Effector memory CD4-positive, alpha-beta T cell (primary cell): ENCODE measurements at places on chromosomes 3 and 15.

DNA sequence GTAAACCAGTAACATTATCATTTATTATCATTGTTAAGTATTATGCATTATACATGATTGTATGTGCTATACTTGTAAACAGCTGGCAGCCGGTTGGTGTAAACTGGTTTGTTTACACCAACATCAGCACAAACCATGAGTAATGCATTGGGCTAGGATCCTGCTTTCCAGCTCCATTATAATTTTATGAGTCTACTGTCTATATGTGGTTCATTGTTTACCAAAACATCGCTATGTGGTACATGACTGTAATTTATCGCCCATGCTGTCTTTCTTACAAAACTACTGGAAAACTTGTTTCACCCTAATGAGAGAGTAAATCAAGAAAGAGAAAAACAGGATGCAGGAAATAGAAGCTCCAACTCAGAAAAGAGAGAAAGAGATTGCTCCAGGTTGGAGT lies 224.8 kb upstream of the CBLB start:
- no peak for DNase-seq

DNA sequence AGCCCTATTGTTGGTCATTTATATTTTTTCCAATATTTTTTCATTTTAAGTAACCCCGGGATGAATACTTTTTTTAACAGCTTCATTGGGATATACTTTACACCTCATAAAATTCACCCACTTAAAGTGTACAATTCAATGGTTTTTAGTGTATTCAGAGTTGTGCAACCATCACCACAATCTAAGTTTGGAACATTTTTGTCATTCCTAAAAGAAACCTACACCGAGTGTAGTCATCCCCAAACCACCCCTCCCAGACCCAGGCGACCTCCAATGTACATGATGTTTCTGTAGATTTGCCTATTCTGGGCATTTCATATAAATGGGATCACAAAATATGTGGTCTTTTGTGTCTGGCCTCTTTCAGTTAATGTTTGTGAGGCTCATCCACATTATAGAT lies 118.3 kb upstream of the FRMD4B start:
- DNase-seq: no peak

GRCh38 chr3:97161169-97161568 lies 346.8 kb downstream of the EPHA6 start:
- DNase-seq: no peak

DNA sequence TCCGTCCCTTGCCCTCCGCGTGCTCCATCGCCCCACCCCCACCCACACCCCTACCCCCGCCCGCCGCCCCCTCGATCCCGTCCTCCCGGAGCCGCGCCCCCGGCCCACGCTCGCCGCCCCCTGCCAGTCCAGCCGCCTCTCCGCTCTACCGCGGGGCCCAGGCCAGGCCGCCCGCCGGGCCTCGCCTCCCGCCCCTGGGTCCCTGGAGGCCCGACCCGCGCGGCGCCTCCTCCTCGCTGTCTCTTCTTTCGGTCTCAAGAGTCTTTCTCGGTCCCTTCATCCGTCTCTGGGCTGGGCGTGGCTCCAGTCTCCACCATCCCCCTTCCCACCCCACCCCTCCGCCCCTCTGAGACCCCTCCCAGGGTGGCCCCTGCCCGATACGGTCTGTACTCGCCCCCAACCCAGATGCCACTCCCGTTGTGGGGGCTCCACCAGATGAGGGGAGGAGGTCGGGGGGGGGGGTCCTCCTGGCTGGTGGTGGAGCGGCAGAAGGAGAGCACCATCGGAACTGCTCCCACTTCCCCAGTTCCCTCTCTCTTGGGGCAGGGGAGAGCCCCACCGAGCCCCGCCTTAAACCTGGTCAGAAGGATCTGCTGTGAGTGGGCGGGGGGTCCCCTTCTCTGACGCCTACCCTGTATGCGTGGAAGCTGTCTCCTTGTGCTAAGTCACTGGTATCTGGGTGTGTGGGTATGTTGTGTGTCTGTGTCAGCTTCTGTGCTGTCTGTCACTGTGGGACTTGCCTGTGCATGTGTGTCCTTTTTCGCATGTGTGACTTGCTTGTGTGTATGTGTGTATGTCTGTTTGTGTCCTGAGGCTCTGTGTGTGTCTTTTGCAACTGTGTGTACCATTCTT lies 1.0 kb downstream of the PRKCD start:
- peak; percentile 18 for DNase-seq

DNA sequence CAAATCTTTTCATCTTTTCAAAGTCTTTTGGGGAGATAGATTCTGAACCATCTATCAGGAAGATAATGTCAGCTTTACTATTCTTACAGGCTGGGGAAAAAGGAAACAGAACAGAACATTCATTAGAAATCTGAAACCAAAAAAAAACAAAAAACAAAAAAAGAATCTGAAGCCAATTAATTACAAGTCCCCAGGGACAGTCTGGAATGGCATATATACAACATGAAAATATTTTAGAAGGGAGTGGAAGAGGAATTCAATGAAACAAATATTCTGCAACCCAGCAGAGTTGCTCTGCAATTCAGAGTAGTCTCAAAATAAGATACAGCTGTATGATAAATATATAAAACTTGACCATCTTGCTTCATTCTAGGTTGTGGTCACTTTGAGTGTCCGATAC lies 41.7 kb upstream of the CAPN7 start:
- DNase-seq: no peak

DNA sequence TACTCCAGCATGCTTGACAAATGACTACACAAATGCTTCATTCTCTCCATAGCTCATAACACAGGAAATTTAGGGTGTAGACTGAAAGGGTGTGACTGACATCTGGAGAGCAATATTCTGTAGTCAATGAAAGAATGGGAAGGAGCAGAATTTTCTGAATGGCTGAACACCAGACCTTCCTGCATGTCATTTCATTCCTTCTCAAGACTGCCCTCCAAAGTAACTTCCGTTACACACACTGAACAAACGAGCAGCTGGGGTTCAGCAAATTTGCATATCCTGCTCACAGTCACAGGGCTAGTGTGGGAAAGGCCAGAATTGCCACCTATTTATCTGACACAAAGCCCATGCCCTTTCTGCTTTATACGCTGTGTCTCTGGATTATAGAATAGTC lies 325.0 kb upstream of the CFAP20DC start:
- DNase-seq: no peak

GRCh38 chr3:105765308-105765639 lies 103.5 kb downstream of the CBLB start:
- no peak for DNase-seq

GRCh38 chr3:66158933-66159683 lies 61.7 kb upstream of the SLC25A26 start:
- DNase-seq: no peak

- no peak for DNase-seq
Observed at GRCh38 chr3:13002398-13003124, 70.7 kb downstream of the IQSEC1 start.

GRCh38 chr3:45659661-45660566 lies 29.3 kb upstream of the SACM1L start:
- DNase-seq: peak; percentile 45

DNA sequence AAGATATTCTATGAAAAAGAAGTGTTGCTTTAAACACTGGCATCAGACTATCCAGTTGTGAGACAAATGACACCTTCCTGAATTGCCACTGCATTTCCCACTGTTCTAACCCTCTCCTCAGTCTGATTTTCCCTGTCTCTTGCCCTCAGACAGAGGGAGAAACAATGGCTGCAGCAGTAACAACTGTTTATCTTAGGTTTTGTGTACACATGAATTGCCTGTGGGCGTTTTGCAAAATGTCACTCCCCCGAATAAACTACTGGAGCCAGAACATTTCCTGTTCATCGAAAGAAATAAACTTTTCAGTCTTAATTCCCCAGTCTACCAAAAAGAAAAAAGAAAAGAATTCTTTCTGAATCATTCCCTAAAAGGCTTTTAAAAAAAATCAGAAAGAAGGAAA lies 155.1 kb downstream of the MAGI1 start:
- DNase-seq: no peak

DNA sequence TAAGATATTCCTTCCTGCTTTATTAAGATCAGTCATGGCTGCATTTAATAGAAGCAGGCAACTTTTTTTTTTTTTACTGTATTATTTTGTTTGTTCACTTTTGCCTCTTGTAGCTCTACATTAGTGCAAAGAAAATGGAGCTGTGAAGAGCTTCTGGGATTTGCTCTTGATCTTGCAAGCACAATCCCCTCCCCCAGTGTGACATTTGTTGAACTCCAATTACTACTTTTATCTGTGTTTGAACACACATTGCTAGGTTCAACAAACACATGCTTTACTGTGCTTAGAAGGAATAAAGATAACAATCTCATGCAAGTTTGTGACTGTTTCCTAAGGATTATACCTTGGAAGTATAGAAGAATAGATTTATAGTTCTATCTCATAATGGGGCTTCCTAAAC lies 648.8 kb downstream of the NLGN1 start:
- DNase-seq: no peak

DNA sequence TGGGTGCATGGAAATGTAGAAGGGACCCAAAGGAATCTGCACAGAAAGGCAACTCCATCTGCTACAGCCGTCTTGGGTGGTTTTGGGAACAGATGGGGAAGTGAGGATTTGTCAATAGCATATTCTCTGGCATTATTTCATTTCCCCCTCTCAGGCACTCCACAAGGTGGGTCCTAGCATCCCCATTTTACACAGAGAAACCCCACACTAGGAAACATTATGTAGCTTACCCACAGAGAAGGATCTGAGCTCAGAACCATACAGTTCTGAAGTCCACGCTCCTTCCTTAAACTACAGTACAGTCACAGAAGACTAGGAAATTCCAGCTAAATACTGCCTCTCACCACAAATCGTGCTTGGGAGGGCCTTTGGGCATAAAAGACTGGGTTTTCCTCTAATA lies 61.2 kb upstream of the CTNNB1 start:
- DNase-seq: no peak

DNA sequence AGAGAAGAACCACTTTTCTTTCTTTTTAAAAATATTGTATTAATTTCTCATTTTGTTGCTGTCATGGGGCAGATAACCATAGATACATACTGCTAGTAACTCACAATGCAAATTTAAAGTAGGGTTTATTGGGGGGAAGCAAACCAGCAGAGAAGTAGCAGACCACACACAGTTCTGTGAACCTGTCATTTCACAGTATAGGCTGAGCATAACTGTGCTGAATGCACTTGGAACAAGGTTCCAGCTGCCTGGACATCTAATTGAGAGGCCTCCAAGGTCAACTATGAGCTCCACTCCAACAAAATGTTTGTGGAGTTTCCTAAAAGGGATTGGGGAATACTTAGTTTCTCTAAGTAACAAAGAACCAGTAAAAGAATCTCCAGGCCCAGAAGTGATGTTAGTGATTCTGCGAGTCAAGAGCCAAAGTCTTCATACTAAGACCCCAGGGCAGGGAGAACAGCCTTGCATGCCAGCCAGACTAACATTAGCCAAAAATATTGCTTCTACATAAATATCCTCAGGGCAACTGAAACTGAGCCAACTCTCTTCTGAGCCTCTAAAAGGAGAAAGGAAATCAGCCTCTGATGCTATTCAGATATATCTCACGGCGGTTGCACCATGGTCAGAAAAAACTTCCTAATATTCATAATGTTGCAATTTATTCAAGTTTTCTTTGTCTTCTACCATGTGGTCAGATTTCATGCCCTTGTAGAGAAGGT lies 856.4 kb upstream of the ALCAM start:
- no peak for DNase-seq

- DNase-seq: no peak
Observed at GRCh38 chr3:192915304-192915703, 2.4 kb downstream of the MB21D2 start.

GRCh38 chr3:30356866-30357753 lies 249.3 kb upstream of the TGFBR2 start:
- DNase-seq: no peak

- no peak for DNase-seq
Observed at GRCh38 chr3:141366285-141367037, 1.8 kb upstream of the ZBTB38 start.

- no peak for DNase-seq
Observed at GRCh38 chr3:45603226-45603625, 8.7 kb downstream of the LIMD1 start.

- DNase-seq: no peak
Observed at GRCh38 chr3:181999314-181999713, 287.6 kb downstream of the SOX2 start.

GRCh38 chr15:33032053-33032452 lies 162.5 kb downstream of the FMN1 start:
- DNase-seq: no peak

GRCh38 chr3:196268284-196269163 lies 19.0 kb downstream of the PCYT1A start:
- DNase-seq: no peak

- DNase-seq: no peak
Observed at GRCh38 chr15:60708684-60709083, 229.7 kb upstream of the ICE2 start.

- DNase-seq: no peak
Observed at GRCh38 chr3:125110016-125110875, 54.4 kb upstream of the HEG1 start.

DNA sequence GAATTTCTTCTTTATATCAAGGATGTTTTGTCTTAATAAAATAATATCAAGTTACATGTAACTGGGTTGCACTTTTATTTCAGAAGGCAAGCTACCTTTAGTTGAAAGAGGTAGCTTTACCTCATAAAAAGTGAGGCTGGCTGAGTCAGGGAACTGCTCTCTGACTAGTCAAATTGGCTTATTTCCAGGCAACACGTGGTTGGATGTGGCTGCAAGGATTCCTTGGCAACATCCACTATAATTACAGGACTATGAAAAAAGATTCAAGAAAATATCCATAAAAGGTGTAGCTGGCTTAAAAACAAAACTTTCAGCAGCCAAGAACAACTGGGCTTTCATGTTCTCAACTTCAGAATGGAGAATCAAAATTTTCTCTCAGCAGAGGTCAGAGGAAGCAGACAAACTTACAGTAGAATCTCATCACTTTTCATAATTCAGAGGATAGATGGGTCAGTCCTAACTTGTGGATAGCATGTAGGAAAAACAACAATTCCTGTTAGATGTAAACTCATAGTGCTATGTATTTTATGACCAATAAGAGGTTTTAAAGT lies 779.1 kb downstream of the MECOM start:
- no peak for DNase-seq

GRCh38 chr3:35666888-35667287 lies 27.6 kb downstream of the ARPP21 start:
- DNase-seq: no peak

- no peak for DNase-seq
Observed at GRCh38 chr15:53791581-53791980, 32.1 kb upstream of the WDR72 start.

- no peak for DNase-seq
Observed at GRCh38 chr3:186044968-186045367, 63.9 kb downstream of the ETV5 start.

DNA sequence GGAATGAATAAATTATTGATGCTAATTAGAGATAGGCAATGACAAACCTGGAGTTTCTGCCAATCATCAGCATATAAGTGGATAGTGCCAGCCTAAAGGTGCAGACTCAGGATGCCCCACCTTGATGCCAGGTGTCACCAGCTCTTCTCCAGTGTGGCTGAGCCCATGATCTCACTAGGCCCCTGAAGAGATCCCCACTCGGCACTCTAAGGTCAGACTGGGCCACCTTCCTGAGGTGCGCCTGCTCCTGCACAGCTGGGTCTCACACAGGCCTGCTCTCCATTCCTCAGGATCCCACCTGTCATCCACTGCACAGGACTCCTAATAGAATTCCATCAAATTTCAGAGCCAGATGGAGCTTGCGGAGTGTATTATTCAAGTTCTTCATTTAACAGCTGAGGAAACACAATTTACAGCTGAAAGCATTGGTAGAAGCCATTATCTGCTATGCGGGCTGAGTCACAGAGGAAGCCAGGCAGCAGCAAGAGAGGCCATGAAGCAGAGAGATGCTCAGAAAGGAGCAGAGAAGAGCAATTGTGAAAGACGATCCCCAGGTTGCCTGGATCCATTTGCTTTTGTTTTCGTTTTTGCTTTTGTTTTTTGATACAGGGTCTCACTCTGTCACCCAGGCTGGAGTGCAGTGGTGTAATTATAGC lies 25.1 kb upstream of the FSTL1 start:
- no peak for DNase-seq
